HTR-8/SVneo (cell line): ENCODE measurements at places on chromosomes 5 and 9.

DNA sequence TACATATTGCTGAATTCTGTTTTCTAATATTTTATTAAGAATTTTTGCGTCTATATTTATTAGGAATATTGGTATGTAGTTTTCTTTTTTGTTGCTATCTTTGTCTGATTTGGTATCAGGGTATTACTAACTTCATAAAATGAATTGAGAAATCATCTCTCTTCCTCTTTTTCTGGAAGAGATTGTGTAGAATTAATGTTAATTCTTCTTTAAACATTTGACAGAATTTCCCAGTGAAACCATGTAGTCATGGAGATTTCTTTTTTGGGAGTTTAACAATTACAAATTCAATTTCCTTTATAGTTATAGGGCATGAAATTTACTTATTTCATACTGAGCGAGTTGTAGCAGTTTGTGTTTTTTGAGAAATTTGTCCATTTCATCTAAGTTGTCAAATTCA lies 3.3 kb upstream of the FAM170A start:
- DNase-seq = no peak

GRCh38 chr5:52895075-52895474 lies 94.1 kb upstream of the ITGA2 start:
- no peak for DNase-seq

DNA sequence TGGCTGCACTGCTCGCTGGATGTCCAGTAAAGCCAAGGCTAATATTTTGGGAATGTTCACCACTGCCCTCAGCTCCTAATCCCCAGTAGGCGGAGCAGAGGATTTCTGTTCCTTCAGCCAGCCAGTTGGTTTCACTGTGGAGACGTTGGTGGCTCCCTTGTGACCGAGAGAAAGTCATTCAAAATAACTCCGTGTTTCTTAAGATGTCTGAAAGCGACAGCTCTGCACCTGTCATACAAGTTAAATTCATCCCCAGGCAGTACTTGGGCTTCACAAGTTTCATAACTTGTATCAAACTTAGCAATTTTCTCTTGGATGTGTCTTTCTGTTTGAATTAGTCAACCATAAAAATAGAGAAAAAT lies 382 bp upstream of the CDKN2B start:
- no peak for DNase-seq

DNA sequence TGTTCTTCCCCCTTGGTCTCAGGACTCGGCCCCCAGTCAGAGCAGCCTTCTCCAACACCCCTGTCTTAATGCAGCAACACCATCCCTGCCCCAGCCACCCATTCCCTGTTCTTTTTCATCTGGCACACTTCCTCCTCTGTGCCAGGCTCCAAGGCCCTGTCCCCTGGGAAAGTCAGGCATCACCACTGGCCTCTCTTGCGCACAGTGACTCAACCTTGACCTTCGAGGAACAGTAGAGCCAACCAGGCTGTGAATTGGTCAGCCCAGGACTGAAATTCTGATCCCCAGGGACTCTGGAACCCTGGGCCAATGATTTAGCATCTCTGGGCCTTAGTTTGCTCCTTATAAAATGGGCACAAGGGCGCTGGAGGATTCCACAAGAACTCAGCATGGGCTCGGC lies 10.5 kb upstream of the RALGDS start:
- no peak for DNase-seq

GRCh38 chr5:102314328-102314727 lies 18.2 kb upstream of the SLCO4C1 start:
- DNase-seq = no peak

GRCh38 chr5:54541823-54542783 lies 24.5 kb downstream of the SNX18 start:
- DNase-seq = no peak

- DNase-seq = no peak
Observed at GRCh38 chr9:113632776-113633590, 169.5 kb downstream of the RGS3 start.

DNA sequence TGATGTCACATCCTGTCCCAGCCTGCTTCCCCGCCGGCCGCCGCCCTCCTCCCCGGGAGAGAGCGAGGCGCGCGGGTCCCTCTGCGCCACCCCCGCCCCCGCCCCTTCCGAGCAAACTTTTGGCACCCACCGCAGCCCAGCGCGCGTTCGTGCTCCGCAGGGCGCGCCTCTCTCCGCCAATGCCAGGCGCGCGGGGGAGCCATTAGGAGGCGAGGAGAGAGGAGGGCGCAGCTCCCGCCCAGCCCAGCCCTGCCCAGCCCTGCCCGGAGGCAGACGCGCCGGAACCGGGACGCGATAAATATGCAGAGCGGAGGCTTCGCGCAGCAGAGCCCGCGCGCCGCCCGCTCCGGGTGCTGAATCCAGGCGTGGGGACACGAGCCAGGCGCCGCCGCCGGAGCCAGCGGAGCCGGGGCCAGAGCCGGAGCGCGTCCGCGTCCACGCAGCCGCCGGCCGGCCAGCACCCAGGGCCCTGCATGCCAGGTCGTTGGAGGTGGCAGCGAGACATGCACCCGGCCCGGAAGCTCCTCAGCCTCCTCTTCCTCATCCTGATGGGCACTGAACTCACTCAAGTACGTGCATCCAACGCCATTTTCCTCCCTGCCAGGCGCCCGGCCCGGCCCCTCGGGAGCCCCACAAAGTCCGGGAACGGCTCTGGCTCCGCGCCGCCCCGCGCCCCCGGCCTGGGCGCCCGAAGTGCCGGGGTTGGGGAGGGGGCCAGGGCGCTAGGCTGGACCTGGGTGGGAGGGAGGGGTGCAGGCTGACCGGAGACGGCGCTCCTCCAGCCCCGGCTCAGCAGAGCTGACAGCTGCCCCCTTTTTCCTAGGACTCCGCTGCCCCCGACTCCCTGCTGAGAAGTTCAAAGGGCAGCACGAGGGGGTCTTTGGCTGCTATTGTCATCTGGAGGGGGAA lies 12.0 kb upstream of the OLFM1 start:
- no peak for DNase-seq

DNA sequence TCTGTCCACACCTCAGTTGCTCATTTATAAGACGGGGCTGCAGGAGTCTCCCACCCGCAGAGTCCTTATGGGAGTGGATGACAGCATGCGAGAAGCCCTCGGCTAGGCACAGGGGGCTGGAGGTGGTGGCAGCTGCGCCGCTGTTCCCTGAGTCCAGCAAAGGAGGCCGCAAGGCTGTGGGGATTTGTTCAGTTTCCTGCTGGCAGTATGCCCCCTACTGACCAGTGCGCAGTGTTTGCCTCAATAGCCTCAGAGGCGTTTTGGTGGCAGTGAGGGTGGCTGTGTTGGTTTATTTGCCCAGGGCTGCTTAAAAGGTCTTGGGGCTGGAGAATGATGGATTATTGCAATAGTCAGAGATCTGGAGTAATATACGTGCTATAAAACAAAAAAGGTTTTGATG lies 176.3 kb upstream of the OTULINL start:
- peak; percentile 39 for DNase-seq

GRCh38 chr5:154830219-154830595 lies 20.2 kb downstream of the FAXDC2 start:
- DNase-seq = no peak

GRCh38 chr5:158549311-158549710 lies 550.4 kb downstream of the EBF1 start:
- DNase-seq = no peak

- DNase-seq = no peak
Observed at GRCh38 chr5:129112295-129112694, 17.7 kb downstream of the ISOC1 start.

DNA sequence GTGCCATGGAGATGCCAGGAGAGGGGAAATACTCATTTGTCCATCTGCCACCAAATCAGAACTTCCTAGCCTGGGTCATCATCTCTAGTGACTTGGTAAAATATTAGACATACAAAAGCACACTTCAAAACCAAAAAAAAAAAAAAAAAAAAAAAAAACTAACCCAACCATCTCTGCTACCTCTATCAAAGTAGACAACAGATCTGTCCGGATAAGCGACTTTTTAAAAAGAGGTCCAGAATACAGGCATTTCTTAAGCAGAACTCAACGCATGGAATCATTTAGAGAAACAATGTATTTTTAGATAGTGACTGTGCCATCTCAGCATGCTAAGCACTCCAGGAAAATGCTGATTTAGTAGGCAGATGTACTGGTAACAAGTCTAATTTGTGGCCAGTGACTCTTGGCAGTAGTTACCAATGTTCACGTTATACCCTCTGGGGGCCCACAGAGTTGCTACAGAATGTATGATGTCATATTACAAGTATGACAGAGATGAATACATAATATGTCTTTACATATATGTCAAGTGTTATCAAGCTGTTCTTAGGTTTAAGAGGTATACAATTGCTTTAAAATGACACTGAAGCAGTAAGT lies 107.8 kb downstream of the SMIM23 start:
- DNase-seq = no peak

GRCh38 chr5:170641589-170642031 lies 137.8 kb downstream of the KCNIP1 start:
- DNase-seq = no peak

DNA sequence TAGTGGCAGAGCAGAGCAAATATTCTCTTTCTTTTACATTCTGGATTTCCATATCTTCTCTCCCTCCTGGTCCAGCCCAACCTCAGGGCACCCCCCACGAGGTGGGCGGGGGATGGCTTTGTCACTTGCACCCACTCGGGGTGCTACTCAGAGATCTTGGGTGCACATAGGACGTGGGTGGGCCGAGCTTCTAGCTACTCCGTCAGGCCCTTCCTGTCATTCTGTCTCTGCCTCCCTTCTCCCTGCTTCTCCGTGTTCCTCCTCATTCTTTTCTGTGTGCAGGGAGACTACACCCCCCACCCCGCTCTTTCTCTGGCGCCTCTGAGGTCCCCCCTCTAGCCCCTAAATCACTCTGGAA lies 19.5 kb downstream of the PCDHGC5 start:
- DNase-seq = no peak

- no peak for DNase-seq
Observed at GRCh38 chr9:85528142-85528541, 213.6 kb downstream of the AGTPBP1 start.

GRCh38 chr5:32020271-32020670 lies 153.8 kb downstream of the GOLPH3 start:
- no peak for DNase-seq

- peak; percentile 75 for DNase-seq
Observed at GRCh38 chr5:40676613-40677343, 2.9 kb upstream of the PTGER4 start.

DNA sequence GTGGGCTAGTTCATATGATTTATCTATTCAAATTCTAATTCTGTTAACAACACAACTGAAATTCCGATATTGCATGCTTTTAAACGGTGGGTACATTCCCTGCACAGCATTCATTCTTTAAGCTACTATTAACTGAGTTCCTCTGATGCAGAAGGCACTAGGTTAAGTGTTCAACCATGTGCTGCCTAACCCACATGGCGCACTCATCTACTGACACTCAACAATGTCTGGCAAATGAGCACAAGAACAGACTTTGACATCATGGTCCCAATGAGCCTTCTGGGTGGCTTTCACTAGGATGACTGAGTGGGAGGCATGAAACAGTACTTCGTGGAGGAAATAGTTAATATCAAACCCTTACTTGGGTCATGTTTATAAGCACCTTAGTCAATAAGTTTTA lies 10.2 kb downstream of the NREP start:
- no peak for DNase-seq

GRCh38 chr5:124103671-124104070 lies 591.7 kb downstream of the CSNK1G3 start:
- DNase-seq = no peak

- DNase-seq = no peak
Observed at GRCh38 chr5:173670130-173670651, 53.7 kb upstream of the BOD1 start.

DNA sequence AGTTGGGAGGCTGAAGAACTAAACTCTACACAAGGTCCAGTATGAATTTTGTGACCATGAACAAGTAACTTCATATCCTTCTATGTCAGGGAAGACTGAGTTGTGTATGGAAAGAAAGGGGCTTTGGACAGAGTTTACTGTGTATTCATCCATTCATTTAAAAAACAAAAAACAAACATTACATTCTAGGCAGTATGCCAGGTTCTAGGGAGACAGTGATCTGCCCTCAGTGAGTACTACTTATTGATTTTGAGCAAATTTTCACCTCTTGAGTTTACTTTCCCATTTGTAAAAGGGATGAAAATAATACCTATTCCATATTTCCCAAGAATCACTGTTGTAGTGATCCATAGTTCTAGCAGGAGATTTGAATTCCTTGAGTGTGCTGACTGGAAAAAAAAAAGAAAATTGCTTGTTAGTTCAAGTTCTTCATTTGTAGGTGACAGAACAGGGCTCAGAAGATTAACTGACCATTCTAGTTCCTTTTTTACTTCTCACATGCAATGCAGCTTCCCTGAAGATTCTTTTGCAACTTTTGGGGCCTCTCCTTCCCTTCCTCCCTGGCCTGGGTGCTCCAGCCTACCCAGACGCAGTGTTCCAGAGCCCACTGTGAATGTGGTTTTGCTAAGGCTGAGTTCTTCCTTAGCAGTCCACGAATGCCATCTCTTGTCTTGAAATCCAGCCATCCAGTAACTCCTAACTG lies 2.6 kb upstream of the GAPVD1 start:
- DNase-seq = no peak

DNA sequence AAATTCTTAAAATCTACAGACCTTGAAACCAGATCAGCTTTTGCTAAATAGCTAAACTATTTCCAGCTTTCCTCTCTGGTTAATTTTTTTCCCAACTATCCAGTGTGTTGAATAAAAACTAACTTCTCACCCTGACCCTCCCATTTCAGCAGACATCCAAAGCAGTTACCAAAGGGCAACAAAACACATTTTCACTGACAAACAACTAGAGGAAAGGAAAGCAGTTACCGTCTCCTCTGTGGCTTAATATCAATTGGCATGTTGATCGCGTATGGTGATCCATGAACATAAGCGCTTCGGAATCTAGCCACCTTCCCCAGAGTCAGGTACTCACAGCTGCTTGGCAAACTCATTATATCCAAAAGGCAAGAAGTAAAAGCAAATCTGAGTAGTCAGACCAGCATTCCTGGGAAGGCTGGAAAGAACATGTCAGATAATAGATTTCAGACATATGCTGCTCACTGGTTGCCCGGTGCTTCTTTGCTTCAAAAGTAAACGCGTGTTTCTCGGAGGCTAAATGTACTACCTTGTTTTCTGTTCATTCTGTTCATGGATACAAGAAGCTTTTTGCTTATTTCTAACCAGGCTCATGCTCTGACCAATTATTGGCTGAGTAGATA lies 463.4 kb downstream of the PDE4D start:
- no peak for DNase-seq

GRCh38 chr5:66802941-66803340 lies 206.7 kb downstream of the MAST4 start:
- DNase-seq = no peak

DNA sequence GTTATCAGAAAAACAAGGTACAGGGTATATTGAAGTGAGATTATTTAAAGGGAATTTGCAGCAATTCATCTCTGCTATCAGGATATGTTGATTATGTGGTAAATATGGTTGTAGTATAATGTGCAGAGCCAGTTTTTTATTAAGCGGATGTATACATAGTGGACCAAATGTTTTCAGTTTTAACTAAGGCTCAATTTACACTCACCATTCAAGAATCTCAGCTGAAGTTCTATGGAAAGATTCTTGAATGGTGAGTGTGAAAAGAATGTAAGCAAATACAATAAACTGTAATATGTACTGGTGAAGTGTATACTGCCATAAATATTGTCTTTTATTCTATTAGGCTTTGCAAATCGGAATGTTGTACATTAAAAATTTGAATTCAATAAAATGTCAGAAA lies 895.9 kb upstream of the CDH10 start:
- peak; percentile 18 for DNase-seq

GRCh38 chr9:32677931-32678330 lies 42.5 kb upstream of the TAF1L start:
- DNase-seq = no peak

GRCh38 chr9:38355517-38356120 lies 36.9 kb upstream of the ALDH1B1 start:
- no peak for DNase-seq

GRCh38 chr5:109690242-109690974 lies 681 bp downstream of the MAN2A1 start:
- peak; percentile 17 for DNase-seq

GRCh38 chr9:33817327-33818166 lies 587 bp downstream of the UBE2R2 start:
- DNase-seq = peak; percentile 48
